ENCODE measurements at places on chromosomes 2 and 18. TPM values are rescaled to one million over a fixed set of nuclear protein-coding genes. Genes with fewer than 3 reads are reported as not detected.

Gene IL1R1
- total RNA-seq: 22.6 TPM

Gene AFF3
- 8.0 TPM for total RNA-seq

Gene APOB
- 9.1 TPM for total RNA-seq

Gene CROCC2
- total RNA-seq: not detected

Gene CDH20
- not detected for total RNA-seq

Gene DSG1
- total RNA-seq: 1.3 TPM

Gene COLEC11
- 4.9 TPM for total RNA-seq

Gene REV1
- total RNA-seq: 42.8 TPM

- no peak for DNase-seq
Measured at GRCh38 chr18:39732918-39733317, 2167.3 kb upstream of the CELF4 start.

DNA sequence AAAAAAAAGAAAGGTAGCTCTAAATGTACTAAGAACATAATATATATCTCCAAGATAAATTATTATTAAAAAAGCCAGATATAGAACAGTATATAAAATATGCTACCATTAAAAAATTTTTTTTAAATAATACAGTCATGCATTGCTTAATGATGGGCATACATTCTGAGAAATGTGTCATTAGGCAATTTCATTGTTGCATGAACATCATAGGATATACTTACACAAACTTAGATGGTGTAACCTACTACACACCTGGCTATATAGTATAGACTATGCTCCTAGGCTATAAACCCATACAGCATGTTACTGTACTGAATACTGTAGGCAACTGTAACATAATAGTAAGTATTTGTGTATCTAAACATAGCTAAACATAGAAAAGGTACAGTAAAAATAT lies 18.3 kb upstream of the LAPTM4A start:
- no peak for DNase-seq

DNA sequence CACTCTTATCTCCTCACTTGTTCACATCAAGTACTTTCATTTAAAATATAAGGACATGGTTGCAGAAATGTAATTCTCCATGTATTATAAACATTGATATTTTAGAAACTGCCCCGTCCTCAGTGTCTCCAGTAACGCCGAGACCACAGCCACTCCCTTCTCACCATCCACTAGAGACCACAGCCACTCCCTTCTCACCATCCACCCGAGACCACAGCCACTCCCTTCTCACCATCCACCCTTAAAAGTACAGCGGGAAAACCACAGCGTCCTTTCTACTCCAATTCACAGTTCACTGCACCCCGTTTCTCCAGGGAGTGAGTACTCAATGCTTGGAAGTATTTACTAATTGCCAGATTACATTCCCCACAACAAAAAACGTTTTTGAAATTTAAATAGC lies 1452.2 kb upstream of the ACVR2A start:
- no peak for DNase-seq

DNA sequence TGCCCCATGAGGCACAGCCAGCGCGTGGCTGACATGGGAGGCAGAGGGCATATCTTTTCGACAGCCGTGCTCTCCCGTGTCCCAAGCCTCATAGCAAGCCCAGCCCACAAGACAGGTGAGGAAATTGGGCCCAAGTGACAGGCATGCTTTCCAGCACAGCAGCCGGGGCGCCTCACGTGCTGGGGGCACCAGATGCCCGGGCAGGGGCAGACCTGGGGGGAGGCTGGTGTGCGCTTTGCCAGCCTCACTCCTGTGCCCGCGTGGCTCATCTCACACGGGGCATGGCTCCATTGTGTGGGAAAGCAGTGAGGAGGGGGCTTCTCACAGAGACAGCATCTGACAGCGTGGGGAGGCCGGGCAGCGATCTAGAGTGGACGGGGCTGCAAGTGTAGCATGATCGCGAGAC lies 93.2 kb downstream of the USP40 start:
- no peak for DNase-seq

DNA sequence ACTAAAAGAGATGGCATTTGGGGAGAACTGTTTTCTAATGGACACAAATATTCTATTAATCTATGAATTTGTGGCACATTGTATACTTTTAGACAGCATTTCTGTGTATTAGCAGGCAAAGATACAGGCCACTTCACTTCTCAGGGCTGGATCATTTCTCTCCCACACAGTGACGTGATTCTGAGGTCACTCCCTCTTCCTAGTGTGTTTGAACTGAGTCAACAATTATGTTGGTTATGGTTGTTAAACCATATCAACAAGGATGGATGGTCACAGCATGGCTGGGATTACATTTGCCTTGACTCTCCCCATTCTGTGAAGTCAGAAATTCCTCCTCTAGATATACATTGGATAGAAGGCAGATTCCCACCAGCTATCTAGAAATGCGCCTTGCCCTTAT lies 11.6 kb downstream of the NOSTRIN start:
- no peak for DNase-seq

- no peak for DNase-seq
Measured at GRCh38 chr2:216404010-216404618, 8.2 kb upstream of the SMARCAL1 start.

DNA sequence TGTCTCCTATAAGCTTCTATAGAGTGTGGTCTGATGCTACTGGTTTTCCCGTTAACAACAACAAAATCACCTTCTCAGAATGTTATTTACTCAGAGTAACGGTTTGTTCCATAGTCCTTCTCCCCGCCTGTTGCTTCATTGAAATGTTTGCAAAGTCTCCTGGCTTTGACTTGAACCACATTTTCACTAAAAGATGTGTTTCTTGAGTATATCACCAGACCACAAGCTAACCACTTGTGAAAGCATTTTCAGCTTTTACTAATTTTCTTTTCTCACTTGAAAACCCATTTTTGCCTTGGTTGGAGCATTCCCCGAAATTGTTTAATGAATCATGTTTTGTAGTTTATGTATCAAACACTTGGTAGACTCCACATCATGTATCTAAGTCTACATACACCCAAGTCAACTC lies 121.2 kb downstream of the DPP4 start:
- DNase-seq: no peak

- DNase-seq: no peak
Measured at GRCh38 chr18:39806525-39806924, 2148.5 kb upstream of the PIK3C3 start.

DNA sequence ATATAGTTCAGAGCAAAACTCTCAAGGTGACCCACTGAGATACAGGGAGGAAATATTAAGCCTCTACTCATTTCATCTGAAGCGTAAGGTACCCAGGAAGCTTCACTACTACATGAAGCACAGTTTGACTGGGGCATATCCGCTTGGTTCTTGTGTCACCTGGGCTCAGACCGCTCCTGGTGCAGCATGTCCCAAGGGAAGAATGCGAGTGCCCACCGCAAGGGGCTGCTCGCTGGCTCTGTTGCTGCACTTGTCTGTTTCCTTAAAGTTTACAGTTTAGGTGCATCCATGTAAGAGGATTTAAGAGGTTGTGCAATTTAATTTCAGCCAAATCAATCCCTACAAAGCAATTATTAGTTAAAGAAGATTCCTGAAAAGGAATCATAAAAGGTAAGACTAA lies 507.8 kb downstream of the FBXO15 start:
- no peak for DNase-seq

GRCh38 chr18:9786631-9787030 lies 78.5 kb downstream of the RAB31 start:
- DNase-seq: no peak

DNA sequence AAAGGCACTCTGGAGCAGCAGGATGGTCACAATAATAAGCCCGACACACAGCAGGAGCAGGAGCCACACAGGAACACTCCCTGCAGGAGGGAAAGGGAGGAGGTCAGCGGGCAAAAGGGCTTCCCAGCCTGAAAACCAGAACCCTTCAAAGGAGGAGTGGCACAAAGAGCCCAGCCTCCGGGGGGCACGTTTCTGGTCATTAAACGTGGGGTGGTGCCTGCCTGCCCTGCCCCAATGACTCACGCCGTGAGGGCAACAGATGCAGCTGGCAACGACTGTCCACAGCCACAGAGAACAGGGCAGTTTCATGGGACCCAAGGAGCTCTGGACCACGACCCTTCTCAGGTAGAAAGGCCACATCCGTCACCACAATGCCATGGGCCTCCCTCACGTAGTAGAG lies 3.0 kb downstream of the PREB start:
- no peak for DNase-seq

DNA sequence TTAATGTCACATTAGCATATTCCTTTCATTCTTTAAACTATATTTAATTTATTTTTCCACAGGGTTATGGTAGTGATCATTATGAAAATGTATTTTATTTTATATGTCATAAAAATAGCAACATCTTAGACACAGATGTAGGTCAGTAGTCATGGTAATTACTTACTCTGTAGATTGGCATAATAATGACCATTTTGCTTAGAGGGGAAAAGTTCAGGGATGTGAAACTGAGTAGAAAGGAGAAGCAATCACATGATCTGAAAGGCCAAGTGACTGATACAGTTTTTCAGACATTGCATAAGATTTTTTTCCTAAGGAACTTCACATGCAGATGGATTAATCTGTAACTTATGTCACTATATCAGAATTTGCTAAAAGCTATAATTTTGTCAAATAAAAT lies 286.9 kb downstream of the CTNNA2 start:
- DNase-seq: no peak

DNA sequence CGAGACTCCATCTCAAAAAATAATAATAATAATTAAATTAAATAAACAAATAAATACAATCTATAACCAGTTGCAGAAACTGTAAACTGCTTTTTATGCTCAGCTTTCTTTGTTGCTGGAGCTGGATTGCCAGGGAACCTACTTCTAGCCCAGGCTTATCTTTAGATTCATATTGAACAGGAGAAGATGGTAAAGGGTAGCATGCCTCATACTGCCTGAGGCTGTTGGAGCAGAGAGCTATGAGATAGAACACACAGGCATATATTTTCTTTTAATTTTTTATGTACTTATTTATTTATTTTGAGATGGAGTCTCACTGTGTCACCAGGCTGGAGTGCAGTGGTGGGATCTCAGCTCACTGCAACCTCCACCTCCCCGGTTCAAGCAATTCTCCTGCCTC lies 28.7 kb upstream of the EML4 start:
- no peak for DNase-seq

GRCh38 chr2:201483342-201483741 lies 31.8 kb downstream of the STRADB start:
- DNase-seq: no peak

DNA sequence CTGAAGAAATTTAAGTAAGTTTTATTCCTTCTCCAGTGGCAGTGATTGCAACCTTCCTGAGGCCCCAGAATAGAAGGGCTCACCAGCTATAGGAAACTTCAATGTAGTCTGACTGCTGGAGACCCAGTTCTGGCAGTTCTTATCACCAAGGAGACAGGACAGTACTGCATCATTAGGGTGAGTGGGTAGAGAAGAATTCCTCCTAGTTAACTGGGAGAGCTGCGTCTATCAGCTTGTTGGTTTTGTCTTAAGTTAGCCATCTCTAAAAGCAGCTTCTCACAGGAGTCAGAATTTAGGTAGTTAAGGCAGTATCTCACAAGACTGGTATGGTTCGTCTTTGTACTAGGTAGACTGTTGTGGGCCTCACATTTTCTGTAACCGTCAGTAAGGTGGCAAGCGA lies 3.3 kb upstream of the MSTN start:
- DNase-seq: no peak

DNA sequence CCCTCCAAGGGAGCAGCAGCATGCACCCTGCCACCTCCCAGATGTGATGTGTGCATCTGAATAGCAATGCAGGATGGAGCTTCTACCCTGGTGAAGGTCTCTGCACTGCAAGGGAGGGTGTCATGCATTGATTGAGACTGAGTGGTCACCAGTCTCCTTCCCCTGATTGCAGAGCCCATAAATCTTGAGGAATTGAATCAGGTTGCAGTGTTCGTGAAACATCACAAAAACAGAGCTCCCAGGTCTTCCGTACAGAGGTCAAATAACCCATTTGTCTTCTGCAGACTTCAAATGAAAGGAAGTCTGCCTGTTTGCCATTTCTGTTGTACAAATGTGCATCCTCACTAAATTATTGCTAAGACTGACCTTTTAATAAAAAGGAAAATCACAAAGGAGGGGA lies 136.8 kb downstream of the WDSUB1 start:
- DNase-seq: no peak

GRCh38 chr2:100621371-100621951 lies 58.7 kb downstream of the PDCL3 start:
- no peak for DNase-seq

GRCh38 chr2:236679884-236680860 lies 110.5 kb downstream of the ACKR3 start:
- no peak for DNase-seq

DNA sequence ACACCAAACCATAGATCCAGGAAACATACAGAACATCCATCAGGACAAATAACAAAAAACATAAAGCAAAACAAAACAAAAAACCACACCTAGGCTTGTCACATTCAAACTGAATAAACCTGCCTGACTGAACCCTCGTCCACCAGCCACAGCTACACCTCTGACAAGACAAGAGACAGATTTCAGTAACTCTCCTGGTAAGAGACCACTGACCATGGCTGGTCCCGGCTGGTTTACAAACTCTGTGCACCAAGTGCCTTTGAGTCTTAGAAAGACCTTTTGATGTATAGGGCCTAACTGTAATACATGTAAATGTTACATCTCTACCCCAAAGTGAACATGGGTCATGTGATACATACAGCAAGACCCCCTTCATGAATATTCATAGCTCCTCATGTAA lies 4.8 kb upstream of the SLC66A2 start:
- no peak for DNase-seq

DNA sequence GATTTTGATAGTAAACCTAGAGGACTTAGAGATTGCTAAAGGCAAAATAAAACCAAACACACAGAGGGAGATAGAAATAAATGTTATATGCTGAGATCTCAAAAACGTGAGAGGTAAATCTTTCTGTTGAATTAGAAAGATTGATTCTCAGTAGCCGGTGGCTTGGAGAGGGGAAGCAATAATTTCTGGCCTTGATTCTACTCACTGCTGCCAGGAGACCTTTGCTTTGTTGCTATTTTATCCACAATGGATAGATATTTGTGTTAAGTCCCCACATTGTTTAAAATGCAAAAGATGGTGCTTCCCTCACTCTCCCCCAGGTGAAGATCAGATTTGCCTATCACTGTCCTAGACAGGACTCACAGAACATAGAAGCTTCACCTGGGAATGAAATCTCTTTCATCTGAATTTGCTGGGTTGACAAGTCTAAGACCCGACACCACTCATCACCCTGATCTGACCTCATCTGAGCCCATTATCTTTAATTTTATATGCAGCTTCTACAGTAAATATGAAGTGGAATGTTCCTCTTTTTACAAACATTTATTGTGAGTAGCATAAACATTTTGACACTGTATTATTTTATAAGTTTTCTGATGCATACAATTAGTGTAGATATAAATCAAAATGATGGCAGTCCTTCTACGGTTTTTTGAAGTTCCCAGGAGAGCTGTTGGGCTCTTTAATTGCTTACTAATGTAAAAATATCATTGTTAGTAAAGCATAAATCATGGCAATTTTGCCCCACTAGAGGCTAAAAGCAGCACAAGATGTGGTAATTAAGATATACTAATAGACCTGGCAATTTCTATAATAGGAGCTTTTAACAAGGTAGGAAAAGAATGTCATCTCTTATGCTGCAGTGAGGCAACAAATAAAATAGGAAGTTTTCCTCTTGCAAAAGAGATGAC lies 149.7 kb downstream of the DCC start:
- no peak for DNase-seq

All from left ventricle myocardium inferior (tissue), 1 donor.